ENCODE measurements at places on chromosomes 6 and 20.

DNA sequence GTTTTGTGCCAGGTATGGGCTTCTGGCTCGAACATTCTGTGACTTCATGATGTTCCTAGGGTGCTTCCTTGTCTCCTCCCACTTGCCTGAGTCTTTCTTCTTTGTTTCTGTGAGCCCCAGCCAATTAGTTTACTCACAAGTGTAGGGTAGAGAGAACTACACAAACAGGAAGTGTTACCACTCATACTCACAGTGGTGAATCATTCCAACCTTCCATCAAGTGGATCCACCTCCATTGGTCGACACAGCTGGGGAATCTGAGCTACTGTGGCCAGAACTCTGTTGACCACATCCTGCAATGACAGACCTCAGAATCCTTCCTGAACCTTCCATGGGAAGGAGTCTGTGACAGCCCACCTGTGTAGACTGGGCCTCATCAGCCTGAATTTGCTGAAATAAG is 76.8 kb downstream of the UNC5CL start:
- DNase-seq, result peak; percentile 14

DNA sequence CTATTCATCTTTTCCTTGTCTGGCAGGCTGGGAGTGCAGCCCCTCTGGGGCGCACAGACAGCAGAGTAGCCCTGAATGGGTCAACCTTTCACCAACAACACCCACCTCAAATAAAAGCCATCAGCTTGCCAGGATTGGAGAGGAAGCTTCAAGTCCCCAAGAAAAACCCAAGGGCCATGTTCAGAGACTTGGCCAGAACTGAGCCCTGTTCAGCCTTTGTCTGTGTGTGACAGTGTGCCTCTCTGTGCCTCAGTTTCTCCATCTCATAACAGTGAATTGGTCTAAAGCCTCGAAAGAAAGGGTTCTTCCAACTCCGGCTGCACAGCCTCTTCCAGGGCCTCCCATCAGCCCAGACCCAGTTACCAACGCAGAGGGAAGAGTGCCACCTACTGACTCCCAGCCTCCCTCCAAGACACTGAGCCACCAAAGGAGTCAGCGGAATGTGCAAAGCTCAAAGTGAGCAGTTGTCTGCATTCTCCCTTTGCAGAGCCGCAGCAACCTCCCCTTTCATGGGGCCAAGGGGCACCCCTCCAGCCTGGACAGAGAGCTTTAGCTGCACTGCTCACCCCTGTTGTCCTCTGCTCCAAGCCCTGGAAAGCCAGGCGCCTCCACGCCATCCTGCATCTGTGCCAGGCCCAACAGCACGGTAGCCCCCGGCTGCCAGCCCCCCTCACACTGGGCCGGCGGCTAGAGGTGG is 82.7 kb upstream of the TOP1 start:
- peak; percentile 28 for DNase-seq

DNA sequence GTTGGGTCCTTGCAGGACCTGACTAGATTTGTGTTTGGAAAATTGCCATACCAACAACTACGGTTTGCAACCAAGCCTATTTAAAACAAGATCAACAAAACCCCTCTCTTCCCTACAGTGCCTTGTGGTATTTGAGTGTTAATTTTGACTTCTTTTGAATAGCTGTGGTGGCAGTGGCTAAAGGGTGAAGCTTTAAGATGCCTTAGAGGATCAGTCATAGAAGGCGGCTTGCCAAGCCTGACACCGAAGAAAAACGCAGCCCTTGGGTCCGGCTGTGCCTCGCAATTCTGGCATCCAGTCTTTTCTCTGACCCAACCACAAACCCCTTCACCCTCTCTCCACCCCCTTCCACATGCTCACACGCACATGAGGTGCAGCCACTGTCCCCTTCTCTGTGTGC is 32.6 kb downstream of the BMP6 start:
- no peak for DNase-seq

GRCh38 chr6:33248643-33248931 is 23.1 kb downstream of the VPS52 start:
- peak; percentile 8 for DNase-seq

- DNase-seq, result no peak
Measured at GRCh38 chr20:49941456-49941855, 5.3 kb downstream of the RNF114 start.

- no peak for DNase-seq
Measured at GRCh38 chr6:100462706-100463629, 1.8 kb downstream of the SIM1 start.

GRCh38 chr20:51614687-51615086 is 72.2 kb upstream of the NFATC2 start:
- DNase-seq, result no peak

GRCh38 chr6:109087661-109088264 is 6.9 kb downstream of the SESN1 start:
- no peak for DNase-seq

- DNase-seq, result no peak
Measured at GRCh38 chr20:48877304-48877703, 44.2 kb upstream of the ARFGEF2 start.

- DNase-seq, result no peak
Measured at GRCh38 chr6:165863801-165864200, 200.8 kb upstream of the PDE10A start.

DNA sequence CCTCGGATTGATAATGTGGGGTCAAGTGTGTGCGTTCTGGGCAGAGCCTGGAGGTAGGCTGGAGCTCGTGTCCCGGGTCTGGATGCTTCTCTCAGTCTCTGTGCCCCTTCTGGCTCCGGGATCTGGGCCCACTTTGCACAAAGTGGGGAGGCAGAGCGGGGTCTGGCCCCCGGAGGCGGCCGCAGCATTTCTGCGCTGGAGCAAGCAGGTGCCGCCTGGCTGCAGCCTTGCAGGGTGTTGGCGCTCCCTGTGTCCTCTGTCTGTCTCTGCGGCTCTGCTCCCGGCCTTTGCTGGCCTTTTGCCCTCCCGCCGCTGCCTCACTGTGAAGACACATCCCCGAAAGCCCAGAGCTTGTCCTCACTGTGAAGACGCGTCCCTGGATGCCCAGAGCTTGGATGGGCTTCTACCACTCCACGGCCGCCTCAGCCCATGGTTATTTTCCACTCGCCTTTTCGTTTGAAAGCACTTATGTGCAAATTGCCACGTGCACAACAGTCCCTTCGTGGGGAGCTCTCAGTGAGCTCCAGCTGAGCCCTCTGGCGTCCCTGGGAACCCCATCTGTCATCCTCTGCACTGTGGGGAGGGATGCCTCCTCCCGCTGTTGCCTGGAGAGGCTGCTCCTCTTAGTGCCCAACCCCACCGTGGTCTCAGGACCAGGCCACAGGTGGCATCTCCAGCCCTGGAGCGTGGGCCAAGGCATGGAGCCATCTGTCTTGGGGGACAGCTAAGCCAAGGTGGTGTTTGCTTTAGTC is 17.4 kb downstream of the SLCO4A1 start:
- no peak for DNase-seq

DNA sequence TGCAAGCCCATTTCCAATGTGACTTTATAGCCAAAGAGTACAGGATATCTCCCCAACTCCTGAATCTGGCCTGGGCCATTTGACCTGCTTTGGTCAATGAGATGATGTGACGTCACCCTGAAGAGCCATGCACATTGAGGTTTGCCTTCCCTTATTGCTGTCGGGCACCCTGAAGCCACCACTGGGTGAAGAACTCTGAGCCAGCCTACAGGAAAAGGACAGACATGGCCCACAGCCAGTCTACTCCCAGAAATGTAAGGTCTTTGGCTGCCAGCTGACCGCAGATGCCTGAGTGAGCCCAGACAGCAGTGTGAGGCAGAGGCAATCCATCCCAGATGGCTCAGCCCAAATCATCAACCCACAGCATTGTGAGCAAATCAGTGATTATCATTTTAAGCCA is 3.7 kb upstream of the SYNDIG1 start:
- DNase-seq, result no peak

- no peak for DNase-seq
Measured at GRCh38 chr20:63042448-63043071, 35.8 kb upstream of the BHLHE23 start.

DNA sequence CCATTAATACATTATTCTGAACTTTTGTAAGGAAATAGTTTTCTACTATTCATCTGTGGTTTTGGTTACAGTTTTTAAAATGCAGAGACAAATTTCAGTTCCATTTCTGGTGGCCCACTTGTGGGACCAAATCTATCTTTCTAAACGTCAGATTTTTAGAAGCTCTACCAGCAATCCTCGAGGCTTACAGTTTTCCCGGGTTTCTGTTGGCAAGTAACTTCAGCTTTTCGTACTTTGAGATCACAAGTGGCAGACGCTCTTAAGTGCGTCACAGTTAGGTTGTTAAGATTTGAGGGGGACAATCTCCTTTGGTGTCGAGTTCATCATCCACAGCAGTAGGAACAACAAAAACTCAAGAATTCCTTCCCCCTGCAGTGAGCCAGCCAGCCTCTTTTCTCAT is 60.0 kb downstream of the JARID2 start:
- DNase-seq, result no peak

DNA sequence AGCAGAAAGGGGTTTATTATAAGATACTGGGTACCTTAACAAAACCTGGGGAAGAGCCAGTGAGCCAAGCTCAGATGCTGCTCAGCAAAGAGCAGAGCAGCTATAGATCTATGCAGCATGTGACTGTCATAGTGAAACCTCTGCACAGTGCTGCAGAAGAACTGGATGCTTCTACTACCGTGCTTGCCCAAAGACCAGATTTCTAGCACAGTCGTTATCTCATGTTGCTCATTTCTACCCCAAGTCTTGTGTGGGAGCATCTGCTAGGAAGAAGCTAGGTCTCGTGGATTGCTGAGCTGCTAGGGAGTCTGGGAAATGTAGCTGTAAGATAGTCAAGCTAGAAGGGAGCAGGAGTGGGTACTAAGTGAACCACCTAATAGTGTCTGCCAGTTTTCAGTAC is 31.7 kb upstream of the GNRH2 start:
- no peak for DNase-seq

DNA sequence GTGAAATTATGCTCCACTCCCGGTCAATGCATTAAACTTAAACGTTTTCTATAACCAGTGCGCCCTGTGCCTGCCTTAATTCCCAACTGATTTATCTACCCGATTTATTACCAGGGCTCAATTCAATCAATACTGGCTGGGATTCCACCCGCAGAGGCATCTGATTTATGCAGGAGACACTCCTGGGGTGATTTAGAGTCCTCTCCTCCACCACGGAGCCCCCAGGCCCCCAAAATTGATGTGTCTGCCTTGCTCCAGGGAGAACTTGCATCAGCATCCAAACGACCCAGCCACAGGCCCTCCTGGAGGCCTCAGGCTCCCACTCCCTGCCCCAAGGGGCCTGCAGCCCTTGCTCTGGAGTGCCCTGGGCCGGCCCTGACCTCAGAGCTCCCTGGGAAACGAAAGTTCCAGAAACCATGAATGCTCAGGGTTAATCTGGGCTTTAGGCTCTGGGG is 29.5 kb downstream of the ANKRD60 start:
- DNase-seq, result no peak

- DNase-seq, result no peak
Measured at GRCh38 chr6:36642913-36643817, 35.3 kb upstream of the CDKN1A start.

- no peak for DNase-seq
Measured at GRCh38 chr6:135283926-135284325, 102.8 kb downstream of the MYB start.

GRCh38 chr6:106163966-106164877 is 78.1 kb downstream of the PRDM1 start:
- DNase-seq, result peak; percentile 97

DNA sequence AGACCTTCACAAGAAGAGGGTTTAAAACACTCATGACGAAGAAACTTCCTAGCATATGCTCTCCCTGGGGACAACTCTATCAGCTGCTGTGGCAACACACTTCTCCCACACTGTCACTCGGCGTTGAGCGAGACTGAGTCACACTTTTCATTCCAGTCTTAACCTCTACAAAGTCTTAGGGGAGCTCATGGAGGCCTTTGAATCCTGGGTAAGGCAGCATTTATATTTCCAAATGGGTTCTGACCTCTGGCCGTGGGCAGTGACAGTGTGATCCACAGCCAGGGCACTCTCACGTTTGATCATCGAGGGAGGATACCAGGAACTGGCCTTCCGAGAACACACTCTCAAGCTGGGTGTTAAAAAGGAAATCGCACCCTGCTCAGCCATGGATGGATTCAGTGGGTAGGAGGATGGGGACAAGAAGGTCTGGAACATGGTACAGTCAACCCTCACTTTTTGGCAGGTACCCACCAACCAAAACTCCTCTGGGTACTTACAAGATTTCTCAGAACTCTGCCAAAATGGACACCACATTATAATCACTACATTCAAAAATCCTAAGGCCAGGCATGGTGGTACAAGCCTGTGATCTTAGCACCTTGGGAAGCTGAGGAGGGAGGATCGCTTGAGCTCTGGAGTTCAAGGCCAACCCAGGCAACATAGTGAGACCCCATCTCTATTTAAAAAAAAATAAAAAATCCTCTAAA is 19.6 kb downstream of the RRBP1 start:
- peak; percentile 84 for DNase-seq

GRCh38 chr20:44394702-44395460 is 39.4 kb downstream of the HNF4A start:
- DNase-seq, result no peak

DNA sequence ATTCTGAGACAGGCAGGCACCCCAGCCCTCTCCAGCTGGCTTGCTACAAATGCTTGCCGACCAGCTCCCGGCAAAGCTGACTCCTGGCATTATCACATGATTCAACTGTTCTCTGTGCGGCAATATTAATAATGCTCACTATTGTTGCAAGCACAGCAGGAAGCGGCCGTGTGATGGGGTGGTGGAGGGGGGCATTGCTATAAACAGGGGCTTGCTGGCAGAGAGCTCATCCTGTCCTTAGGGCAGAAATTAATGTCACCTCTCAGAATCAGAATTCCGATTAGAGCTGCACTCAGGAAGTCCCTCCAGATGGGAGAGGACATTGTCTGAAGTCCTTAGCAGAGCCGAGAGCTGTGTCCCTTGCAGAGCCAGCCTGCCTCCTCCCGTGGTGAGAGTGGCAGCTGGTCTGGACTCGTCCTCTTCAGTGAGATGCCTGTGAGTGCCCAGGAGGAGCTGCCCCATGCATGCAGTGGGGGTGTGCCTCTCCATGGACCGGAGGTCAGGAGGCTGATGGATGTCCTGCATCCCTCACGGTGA is 162.5 kb downstream of the CDH4 start:
- no peak for DNase-seq

DNA sequence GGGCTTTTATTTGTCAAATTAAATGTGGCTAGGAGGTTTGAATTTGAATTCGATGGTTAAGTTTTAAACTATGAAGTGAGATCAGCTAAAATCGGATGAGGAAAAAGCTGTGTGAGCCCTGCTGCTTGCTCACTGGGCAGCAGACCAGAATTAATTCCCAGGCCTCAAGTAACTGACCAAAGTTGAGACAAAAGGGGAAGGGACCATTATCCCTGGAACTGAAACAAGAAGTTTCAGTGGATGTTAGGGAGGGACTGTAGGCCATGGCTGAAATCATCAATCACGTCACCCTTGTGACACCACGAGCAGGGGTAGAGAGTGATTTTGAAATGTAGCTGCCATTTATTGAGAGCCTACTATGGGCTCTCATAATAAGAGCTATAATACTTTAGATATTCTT is 7.0 kb upstream of the PRSS35 start:
- peak; percentile 87 for DNase-seq

DNA sequence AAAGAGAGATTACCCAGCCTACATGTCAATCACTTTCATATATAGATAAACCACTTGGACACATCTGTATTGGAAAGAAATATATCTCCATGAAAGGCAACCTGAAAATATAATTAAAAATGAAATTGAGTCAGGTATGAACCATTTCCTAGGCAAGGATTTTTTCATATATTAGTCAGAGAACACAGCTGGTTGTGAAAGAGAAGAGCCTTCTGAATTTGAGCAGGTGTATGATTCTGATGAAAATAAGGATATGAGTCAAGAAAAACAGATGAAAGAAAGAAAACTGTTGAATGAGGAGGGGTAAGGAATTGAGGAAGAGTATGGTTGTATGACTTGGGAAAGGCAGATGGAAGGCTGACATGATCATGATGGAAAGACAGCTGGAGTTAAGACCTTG is 441.1 kb downstream of the HAO1 start:
- DNase-seq, result no peak

Data from inflammatory macrophage treated with lipopolysaccharide for 1 hour (primary cell).